ENCODE measurements at places on chromosomes 6 and 20.

- no peak for DNase-seq
Observed at GRCh38 chr20:44402391-44403193, 47.1 kb downstream of the HNF4A start.

DNA sequence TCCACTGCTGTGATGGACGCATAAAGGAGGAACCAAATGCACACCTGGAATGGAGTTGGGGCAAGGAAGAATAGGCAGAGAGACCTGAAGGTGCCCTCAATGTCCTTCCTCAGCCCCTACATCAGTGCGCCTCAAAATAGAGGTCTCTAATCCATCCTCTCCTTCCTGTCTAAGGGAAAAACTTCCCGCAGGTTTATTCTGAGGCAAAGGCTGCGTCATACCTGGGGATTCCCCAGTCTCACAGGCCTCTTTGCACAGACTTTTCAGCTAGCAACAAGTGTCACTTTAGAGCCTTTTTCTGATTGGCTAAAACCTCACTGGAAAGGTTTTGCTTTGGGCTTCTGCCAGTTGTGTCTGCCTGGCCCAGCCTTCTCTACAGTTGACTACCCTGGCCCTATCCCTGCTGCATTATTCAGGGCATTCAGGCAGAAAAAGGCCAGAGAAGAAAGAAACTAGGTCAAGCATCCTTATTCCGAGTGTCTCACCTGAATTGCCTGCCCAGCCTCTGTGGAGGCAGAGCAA lies 1.8 kb upstream of the HLA-DQB1 start:
- peak; percentile 79 for DNase-seq

DNA sequence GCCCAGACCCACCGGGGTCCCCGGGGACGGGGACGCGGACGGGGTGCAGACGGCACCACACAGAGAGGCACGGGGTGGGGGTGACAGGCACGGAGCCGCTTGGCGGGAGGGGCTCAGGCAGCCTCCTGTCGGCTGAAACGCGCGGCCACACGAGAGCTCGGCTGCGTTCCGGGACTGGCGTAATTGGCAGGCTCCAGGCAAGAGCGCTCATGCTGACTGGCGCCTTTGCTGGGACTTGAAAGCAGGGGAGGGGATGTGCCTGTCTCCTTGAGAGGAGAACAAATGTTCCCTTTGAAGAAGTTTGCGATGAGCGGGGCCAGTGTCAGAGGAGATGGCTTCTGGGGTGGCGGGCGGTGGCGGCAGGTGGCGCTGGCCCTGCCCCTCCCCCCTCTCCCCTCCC lies 25.8 kb downstream of the BHLHE23 start:
- no peak for DNase-seq

- DNase-seq: no peak
Observed at GRCh38 chr6:34955442-34955841, 66.4 kb downstream of the ANKS1A start.

DNA sequence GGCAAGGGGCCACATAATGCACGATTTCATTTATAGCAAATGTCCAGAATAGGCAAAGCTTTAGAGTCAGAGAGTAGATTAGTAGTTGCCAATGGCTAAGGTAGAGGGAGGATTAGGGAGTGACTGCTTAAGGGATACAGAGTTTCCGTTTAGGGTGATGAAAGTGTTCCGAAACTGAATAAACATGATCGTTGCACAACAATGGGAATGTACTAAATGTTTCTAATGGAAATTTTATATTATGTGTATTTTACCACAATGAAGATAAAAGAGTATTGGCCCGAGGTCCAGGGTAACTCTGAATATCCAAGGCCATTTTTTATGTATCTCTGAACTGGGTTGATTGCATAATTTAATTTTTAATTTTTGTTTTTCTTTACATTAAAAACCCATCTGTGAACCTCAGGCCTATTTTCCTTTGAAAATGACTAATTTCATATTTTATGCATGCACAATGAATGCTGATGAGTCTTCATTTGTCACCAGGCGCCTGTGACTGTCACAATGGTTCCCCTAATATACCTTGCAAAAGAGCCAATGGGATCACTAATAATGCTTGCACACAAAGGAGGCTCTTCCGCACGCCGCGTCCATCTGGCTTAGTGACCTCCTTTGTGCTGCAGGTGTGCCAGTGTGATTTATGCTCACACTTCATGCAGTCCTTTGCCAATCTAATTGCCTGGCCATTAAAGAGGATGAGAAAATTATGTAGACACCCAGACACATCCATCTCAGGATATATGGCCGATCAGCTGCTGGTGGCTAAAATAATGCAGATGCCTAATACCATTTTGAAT lies 612.5 kb downstream of the CDH26 start:
- DNase-seq: no peak

DNA sequence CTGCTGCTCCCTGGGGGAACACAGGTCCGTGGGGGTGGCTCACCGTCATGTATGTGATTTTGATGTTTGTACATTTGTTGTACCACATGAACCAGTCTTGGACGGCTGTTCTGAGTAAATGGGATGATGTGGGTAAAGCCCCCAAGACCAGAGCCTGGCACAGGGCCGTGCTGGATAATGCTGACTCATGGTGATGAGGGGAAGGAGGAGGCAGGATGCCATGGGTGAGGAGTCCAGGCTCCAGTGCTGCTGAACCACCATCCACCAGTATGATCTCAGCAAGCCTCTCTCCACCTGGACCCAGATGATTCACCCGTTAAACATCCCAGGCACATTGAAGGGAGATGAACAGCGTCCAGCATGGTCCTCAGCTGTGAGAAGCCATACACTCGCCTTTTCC lies 9.6 kb upstream of the APCDD1L start:
- no peak for DNase-seq

GRCh38 chr6:79065232-79065631 lies 12.8 kb downstream of the PHIP start:
- DNase-seq: no peak

GRCh38 chr20:3314391-3314790 lies 75.4 kb upstream of the SLC4A11 start:
- no peak for DNase-seq

- no peak for DNase-seq
Observed at GRCh38 chr6:147423111-147423510, 85.4 kb upstream of the SAMD5 start.

DNA sequence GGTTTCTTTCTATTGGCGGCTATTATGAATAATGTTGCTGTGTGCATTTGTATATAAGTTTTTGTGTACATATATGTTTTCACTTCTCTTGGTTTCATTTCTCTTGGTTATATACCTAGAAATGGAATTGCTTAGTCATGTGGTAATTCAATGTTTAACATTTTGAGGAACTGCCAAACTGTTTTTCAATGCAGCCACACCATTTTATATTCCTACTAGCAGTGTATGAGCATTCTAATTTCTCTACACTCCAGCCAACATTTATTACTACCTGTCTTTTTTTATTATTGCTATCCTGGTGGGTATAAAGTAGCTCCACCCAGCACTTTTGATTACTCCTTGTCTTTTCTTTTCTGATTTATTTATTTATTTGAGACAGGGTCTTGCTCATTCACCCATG lies 54.8 kb downstream of the PHACTR2 start:
- no peak for DNase-seq

- DNase-seq: no peak
Observed at GRCh38 chr20:16877053-16877554, 128.9 kb downstream of the OTOR start.

GRCh38 chr6:145025488-145025887 lies 709.8 kb downstream of the EPM2A start:
- DNase-seq: no peak

GRCh38 chr6:110590821-110591351 lies 114.5 kb upstream of the SLC22A16 start:
- DNase-seq: no peak

GRCh38 chr20:20971810-20972209 lies 134.3 kb downstream of the LINC00237 start:
- no peak for DNase-seq

- DNase-seq: no peak
Observed at GRCh38 chr6:116528133-116528532, 16.7 kb downstream of the CALHM5 start.

GRCh38 chr6:85576476-85576875 lies 17.2 kb downstream of the SNX14 start:
- no peak for DNase-seq

DNA sequence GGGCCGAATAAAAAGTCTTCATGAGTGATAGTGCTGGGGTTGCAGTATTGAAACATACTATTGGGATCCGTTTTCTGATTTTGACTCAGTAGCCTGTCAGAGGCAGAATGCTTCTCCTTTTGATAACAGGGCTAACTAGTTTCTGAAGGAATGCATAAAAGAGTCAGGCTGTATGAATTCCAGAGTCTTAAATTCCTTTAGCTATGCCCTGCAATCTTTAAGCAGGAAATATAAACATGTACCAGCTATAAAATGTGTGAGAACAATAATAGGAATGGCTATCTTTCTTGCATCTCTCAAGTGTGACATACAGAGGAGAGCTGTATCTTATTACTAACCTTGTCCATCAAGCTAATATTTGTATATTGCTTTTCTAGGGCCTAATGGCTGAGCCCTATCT lies 917.1 kb downstream of the KIF16B start:
- no peak for DNase-seq

- DNase-seq: no peak
Observed at GRCh38 chr6:159487636-159488035, 205.4 kb downstream of the SOD2 start.

DNA sequence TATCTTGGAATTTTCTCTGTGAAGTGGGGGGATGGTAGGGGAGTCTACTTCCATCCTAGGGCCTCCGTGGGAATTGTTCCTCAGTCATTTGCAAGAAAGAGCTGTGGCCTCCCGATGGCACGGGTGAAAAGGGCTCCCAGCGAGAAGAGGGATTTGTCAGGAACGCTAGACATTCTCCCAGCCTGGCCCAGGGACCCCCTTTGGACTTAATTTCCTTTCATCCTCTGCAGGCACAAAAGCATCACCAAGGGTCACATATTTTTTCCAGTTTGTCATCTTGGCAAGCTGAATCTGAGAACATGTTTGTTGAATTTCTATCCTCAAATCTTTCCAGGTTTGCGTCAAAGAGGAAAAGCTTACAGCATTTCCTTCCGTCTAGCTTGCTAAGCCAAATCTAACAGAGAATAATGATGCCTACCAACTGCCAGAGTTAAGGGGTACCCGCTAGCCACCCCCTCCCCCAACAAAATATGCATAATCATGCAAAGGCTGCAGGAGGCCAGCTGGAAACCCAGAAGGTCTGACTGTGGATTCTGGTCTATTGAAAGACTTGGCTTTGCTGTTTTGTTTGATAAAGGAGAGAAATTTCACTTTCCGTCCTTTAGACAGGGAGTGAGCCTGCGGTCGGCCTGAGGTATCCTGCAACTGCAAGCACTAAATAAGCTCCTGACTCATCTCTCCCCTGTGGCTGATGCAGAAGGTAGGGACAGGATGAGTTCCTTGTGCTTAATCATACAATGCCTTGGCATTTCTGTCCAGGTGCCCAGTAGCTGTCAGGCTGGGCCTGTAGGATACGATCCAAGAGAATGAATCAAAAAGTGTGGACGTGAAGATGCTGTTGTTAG lies 23.1 kb downstream of the PSMG4 start:
- DNase-seq: no peak

- DNase-seq: no peak
Observed at GRCh38 chr6:101393251-101393828, at the start of gene GRIK2. GRIK2 (plus strand) TSS chr6:101393708.

DNA sequence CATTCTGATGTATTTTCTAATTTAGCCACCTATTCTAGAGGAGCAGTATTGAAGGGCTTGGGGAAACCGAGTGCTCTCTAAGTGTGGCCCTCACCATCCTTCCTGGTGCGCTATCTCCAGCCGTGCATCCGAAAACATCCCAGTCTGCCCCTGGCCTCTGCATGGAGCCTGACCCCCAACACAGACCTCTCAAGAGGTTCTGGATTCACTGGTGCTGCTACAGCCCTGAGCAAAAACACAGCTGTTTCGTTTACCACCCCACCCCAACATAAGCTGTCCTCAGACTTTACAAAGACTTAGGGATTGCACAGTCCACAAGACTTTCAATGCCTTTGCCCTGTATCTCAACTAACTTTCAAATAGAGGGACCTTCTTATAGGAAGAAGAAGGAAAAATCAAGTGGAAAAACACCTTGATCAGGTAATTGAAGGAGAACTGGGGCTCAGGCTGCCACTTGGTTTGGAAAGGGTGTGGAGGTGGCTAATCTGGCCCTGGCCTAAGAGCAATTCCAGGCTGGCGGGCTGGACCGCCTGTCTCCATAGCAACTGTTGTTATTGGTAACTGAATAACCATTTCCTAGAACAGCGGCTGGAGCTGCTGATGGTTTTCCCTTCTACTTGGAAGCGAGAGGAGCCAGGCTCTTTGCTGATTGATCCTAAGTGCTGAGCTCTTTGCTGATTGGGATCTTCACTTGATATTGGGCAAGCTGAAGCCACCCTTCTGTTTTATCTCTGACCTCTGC lies 90.2 kb upstream of the TOX2 start:
- DNase-seq: no peak

DNA sequence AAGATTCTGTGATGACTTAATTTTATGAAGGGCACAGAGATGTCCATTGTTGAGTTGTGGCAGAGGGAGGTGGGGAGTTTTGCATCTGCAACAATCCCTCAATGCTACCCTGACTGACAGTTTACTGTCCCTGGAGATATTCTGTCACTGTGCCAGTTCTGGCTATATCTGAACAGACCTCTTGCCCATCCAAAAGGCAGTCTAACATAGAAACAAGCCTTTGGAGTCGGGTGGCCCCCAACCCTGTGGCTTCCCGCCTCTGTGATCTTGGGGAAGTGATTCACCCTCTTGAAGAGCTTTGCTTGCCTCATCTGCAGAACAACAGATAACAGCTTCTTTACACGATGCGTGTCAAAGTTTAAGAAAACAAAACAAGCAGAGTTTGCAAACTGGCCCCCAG lies 3.8 kb upstream of the E2F1 start:
- no peak for DNase-seq

- no peak for DNase-seq
Observed at GRCh38 chr6:116218172-116218633, 35.7 kb downstream of the TSPYL4 start.

DNA sequence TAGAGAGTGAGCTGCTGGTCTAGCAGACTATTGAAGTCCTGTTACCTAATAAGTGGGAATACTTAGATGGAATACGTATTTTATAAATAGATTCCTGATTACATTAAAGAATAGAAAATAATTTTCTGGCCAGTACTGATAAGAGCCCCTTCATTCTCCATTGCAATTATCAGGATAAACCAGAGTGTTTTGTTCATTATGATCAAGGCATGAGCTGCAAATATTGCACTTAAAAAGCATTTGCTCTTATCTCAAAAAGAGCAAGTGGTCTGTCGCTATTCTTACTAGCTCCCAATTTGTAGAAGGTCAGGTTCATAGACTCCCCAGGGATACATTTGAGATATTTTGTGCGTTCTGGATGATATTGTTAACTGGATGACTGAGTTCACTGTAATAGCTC lies 73.1 kb upstream of the PLCB4 start:
- no peak for DNase-seq

DNA sequence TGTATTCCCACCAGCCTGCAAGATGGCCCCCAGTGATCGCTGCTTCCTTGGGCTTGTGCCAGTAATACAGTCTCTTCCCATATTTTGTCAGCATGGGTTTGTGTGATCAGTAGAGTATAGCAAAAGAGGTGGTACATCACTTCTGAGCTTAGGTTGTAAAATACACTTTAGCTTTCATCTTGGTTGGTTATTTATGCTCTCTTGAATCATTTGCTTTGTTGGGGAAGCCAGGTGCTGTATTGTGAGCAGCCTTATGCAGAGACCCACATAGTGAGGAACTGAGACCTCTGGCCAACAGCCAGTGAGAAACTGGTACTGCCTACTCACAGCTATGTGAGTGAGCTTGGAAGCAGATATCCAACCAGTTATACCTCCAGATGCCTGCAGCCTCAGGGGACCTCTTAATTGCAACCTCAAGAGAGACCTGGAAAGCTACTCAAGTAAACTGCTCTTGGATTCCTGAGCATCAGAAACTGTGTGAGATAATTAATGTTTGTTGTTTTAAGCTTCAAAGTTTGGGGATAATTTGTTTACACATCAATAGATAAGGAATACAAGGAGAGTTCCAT lies 229.3 kb downstream of the FARS2 start:
- DNase-seq: no peak
